HFF-Myc (cell line): ENCODE measurements at places on chromosomes 3 and 15.
A peak's percentile ranks its signal among the peaks of the same experiment; 100 is the strongest.

GRCh38 chr15:40716165-40716564, 21.2 kb downstream of the RAD51 start:
- no peak for DNase-seq

DNA sequence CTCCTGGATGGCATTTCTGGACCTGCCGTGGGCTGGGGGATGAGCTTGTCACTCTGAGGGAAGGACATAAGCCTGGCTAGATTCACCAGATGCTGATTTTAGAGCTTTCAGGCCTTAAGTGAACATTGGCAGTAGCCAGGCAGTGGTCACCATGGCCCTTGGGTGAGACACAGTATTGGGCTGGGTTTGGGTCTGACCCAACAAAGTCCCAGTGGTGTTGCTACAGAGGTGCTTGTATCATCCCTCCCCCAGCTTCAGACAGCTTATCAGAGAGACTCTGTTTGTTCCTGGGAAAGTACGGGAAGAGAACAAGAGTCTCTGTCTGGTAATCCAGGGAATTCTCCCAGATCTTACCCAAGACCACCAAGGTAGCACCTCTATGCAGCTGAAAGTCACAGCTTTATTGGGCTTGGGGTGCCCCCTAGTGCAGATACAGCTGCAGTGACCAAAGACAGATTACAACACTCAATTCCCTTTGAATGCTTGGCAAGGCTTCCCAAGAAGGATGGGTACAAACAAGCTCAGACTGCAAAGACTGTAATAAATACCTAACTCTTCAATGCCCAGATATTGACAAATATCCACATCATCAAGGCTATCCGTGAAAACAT, 9.8 kb upstream of the RUVBL1 start:
- peak; percentile 46 for DNase-seq

DNA sequence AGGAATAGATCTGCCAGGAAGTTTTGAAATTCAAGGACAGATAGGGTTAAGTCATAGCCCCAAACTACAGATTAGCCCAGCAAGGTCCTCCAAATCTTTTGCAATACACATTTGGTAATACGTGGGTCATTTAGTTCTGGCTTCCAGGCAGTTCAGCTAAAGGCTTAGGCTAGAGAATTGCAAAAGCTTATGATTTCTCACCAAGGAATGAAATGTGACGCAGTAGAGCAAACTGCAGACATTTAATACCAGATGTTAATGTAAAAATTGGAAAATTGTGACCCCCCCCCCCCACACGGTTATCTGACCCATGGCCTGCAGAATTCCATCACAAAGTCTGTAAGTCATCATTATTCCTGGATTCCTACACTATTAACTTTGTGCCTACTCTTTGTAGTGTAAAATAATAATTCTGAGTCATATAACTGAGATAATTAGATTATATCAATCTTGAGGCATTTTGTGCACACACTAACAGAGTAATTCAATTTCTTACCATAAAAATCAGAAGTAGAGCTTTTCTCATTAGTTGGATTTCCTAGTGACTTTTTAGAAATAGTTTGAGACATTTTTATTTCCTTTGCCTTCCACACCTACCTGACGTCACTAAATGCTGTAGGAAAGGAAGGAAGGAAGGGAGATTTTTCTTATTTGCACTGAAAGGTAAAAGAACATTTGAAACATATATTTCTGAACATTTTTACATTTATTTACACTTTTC, 235.2 kb downstream of the DTWD1 start:
- peak; percentile 82 for DNase-seq

GRCh38 chr3:11769704-11770476, 76.8 kb downstream of the TAMM41 start:
- no peak for DNase-seq

DNA sequence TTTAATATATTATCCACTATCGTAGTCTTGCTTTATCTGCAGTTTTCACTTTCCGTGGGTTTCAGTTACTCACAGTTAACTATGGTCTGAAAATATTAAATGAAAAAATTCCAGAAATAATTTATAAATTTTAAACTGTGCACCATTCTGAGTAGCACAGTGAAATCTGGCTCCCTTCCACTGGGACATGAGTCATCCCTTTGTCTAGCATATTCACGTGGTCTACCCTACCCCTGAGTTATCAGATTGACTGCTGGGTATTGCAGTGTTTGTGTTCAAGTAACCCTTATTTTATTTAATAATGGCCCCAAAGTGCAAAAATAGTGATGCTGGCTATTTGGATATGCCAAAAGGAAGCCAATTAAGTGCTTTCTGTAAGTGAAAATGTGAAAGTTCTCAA, 539.5 kb upstream of the AGTR1 start:
- peak; percentile 65 for DNase-seq

DNA sequence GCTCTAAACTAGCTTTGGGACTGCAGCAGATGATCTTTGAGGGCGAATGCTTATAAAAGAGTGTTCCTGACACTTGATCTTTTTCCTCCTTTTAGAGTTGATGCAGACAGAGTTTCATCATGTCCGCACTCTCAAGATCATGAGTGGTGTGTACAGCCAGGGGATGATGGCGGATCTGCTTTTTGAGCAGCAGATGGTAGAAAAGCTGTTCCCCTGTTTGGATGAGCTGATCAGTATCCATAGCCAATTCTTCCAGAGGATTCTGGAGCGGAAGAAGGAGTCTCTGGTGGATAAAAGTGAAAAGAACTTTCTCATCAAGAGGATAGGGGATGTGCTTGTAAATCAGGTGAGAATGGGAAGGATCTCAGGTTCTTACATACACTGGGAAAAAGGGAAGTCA, 75.7 kb downstream of the KLHL25 start:
- no peak for DNase-seq

DNA sequence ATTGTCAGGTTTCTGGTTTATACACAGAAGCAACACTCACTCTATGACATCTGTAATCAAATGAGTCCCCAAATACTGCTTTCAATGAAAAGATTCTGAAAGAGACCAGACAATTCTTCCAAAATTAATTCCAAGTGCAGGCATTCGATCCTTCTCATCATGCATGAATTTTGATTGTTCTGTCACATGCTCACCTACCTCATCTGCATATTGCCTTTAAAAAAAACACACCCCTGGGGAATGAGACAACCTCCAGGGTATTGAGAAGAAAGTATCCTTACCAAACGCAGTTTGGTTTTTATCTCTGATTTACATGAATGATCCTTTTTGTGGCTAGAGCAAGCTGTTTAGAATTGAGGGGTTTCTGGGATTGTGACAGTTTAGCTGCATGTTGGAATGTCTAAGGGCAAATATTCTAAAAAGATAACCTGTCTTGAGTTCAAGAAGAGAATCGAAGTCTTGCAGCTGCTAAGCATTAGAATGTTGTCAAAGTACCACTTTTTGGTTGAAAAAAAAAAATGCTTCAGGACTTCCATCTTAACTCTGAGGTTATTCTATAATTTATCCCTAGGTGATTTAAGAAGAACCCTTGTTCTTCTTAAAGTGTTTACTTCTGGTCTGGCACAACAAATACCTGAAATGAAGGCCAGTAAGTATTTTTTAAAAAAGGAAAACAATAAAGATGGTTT, 653.1 kb downstream of the RBMS3 start:
- DNase-seq, result no peak

DNA sequence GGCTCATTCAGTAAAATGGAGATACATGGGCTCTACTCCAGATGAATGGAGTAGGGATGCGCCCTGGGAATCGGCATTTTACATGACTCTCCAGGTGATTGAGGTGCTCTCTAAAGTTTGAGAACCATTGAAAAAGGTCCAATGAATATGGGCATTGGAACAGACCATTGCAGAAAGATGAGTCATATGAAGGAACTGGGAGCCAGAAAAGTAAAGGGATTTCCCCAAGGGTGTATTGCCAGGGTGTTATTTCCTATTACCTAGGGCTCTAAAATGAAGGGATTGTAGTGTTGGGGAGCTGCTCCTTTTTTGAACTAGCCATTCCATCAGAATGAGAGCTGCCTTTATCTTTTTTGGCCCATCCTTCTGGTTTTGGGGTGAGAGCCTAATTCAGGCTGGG, 21.7 kb downstream of the CLDN11 start:
- DNase-seq, result no peak

GRCh38 chr3:42831321-42831713, 22.1 kb downstream of the ACKR2 start:
- DNase-seq, result peak; percentile 24

DNA sequence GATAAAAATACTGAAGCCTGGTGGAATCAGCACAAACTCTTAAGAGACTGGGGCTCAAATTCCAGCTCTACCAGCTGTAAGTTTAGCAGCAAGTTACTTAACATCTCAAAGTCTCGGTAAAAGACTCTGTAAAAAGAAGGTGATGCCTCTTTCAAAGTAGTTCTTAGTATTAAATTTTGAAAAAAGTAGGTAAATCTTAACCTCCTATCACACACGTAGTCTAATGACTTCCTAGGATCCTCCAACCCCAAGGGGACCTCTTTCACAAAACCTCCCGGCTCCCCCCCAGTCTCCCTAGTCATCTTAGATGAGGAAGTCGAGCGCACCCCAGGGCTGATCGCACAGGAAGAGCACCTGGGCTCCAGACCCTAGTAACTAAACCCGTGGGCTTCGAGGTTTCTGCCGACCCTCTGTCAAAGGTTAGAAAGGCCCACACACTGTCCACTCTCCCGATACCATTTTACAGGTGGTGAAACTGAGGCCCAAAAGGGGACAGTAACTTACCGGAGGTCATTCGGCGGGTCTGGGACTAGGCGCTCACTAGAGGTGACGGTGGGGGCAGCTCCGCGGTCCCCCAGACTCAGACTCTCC, 427 bp downstream of the MBD4 start:
- no peak for DNase-seq

GRCh38 chr3:69536306-69537020, 150.6 kb upstream of the FRMD4B start:
- DNase-seq, result no peak

GRCh38 chr3:143036557-143036956, 35.2 kb downstream of the U2SURP start:
- DNase-seq, result no peak

- no peak for DNase-seq
Measured at GRCh38 chr15:29747837-29748417, 74.3 kb downstream of the TJP1 start.

DNA sequence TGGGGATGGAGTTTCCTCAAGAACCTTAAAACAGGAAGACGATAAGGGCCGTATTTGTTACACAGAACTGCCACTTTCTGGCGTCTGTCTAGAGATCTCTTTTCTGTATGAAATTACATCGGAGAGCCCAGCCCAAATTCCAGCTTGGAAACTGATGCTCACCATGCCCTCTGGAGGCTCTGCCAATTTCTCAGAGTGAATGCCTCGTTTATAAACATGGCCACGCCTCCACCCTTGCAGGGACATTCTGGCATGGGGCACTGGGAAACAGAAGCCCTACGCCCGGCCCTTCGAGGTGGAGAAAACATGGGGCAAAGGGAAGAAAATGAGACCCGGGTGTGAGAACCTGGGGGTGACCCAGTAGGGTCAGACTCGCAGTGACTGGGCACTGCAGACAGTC, 53.4 kb upstream of the SEC13 start:
- DNase-seq, result no peak

GRCh38 chr15:91897585-91898372, 44.3 kb downstream of the SLCO3A1 start:
- DNase-seq, result no peak

DNA sequence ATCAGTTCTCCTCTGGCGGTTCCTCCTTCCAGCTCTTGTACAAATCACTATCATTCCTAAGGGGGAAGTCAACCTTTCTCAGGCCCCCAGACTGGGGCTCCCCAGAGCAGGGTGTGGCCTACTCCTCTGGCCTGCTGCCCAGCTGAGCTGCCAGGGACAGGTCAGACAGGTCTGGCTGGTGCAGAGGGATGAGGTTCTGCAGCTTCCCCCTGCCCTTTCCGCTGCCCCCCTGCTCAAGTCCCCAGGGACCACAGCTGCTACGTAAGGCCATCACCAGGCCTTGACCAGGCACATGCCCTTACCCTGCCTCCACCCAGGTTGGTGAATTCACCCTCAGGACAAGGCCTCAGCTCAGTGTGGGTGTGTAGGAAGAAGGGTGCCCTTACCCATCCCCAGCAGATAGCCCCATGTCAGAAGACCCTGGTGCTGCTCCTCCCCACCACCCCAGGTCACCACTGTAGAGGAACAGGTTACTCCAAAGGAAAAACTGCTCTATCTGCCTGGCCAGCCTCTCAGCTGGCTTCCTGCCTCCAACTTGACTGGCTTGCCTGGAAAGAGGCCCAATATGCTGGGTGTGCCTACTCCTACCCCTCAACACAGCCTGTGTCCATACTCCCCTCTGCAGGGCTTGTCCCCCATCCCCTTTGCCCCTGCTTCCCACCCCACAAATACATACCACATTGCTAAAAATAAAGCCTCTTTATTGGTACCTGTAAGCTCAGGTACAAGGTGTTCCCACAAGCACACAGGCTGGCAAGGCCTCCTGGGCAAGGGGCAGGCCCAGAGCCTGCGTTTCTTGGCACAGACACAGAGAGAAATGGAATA, 12.0 kb downstream of the CSRNP1 start:
- no peak for DNase-seq

DNA sequence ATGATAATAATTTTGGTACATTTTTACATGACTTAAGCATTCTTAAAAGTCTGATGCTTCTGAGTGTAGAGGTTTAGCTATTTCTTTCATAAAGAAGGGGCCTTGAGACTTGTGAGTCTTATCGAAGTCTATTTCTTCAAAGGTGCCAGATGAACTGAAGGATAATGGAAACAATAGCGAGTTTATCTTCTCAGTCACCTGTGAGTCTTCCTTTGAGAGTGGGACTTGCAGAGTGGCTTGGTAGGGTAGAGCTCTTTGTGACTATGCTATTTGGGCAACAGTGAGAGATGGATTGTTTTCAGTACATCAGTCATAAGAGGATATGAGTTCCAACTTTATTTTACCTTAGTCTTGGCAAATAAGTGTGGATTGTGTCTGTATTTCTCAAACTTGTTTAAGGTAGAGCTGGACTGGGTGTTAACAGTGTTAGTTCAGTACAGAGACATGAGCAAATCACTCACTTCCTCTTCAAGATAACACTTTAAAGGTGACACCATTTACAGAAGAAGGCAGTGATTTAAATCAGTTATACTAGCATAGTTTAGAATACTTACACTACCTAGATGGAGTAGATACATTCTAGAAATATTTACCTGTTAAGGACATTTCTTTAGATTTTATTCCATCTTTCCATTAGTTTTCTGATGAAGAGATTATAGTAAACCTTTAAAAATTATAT, 3.2 kb downstream of the AKAP13 start:
- DNase-seq, result no peak

- DNase-seq, result no peak
Measured at GRCh38 chr3:32487781-32488473, 14.7 kb downstream of the CMTM6 start.

DNA sequence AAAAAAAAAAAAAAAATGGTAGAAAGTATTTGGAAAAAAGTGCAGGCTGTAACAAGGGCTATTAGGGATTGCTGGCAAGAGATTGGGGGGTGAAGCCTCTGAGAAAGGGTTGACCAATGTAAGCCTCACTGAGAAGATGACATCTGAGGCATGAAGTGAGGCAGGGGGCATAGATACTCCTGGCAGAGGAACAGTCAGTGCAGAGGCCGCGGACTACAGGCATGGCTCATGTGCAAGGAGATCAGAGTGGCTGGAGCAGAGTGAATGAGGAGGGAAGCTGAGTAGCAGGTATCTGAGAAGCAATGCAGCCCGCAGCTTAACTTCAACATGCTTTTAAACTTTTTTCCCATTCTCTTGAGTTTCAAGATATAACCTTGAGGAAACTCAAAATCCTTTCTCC, 5.4 kb downstream of the FBXL22 start:
- DNase-seq, result no peak
